ENCODE measurements at places on chromosomes 4 and X.

DNA sequence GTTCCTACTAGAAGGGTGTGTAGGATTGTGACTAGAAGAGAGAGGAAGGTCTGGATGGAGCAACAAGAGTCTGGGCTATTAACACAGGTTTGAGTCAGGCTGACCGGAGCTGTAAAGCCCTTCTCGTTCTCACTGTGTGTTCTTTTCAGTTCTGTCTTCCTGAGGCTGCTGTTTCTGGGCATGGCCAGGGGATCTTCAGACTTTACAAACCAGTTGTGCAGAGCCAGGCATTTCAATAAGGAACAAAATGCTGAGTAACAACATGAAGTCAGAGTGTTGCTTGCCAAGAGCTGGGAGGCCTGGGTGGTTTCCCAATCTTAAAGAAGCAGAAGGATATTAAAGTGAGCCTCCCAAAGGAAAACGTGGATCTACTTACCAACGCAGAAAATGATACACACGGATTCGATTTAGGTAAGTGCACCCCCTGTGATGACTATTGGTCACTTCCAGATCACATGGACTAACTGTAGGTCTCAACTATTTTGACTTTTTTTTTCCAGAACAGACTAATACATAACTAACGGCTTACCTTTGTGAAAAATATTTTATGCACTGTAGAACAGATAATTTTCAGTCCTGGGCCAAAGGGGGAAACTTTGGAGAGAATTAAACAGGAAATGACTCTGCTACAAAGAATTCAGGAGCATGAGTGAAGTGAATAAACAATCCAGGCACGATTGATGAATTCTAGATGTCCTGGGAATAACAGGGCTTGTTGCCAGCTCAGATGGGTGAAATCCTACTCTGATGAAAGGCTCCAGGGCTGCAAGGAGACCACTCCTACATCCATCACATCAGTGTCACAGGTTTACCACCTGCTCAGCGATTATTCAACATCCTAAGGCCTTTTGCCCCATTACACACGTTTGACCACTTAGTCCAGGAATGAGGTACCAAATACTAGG lies 94.5 kb downstream of the ANXA3 start:
- DNase-seq, result peak; percentile 28

DNA sequence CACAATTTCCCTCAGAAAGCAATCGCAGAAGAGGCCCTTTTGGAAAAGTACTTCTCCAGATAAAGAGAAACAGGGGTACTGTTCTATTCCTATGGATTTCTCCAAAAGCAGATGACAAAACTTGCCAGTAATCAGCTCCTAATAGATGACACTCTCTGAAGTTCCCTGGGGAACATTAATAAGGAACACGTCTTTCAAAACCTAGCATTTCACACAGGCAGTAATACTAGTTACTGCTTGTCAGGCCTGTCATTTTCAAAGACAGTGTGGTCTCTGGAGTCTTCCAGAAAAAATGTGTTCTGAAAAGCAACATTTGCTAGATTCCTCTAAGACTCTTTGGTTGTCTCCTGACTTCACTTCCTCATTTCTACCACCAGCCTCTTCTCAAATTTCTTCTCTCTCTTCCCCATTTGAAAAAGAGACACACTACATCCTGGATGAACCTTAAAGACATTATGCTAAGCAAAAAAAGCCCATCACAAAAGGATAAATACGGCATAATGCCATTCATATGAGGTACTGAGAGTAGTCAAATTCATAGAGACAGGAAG lies 47.3 kb downstream of the CHRDL1 start:
- DNase-seq, result no peak

DNA sequence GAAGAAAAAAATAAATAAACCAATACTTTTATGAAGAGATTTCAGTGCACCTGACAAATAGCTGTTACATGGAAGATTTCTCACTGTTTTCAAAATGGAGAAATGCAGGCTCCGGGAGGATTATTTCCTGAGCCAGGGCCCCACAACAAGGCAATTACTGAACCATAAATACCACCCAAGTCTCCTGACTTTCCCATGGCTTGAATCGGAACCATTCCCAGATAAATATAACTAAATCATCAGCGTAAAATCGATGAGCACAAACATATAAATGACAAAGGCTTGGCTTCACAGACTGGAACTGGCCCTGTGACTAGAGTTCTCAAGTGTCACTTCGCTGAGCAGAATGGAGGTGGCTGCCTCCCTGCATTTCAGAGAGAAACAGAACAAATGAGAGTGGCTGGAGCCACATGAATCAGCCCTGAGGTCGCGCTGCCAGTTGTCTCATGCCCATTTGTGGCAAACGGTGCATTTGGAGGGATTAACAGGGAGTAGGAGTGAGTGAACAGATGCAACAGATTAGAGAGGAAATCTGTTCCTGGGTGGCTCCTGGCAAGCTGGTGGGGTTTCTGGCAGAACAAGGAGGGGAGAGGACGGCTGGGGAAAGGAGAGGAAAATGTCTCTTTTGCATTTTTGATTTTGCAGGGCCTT lies 57.3 kb upstream of the STIM2 start:
- no peak for DNase-seq

DNA sequence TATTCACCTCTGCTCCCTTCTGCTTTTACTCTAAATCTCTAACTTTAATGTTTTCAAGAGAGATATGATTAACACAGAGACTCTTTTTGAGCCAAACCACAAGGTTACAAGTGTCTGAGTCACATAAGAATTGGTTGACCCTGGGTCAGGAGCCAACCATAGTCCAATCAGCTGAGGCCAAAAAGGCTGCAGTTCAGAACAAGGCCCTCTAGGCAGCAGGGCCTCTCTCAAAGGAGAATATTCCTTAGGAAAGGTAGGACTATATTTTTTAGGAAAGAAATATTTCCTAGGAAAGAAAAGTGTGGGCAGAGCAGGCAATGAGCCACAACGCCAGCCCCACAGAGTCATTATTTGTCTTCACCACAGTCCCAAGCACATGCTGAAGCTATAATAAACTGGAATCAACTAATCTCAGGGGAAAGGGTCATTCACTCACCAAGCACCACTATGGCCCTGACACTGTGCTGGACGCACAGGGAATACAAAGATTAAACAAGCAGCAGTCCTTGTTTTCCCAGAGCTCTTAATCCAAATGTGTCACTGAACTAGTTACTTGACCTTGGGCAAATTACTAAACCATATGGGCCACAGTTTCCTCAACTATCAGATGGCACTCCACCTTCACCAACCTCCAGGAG lies 2.2 kb downstream of the ATP8A1 start:
- peak; percentile 33 for DNase-seq

DNA sequence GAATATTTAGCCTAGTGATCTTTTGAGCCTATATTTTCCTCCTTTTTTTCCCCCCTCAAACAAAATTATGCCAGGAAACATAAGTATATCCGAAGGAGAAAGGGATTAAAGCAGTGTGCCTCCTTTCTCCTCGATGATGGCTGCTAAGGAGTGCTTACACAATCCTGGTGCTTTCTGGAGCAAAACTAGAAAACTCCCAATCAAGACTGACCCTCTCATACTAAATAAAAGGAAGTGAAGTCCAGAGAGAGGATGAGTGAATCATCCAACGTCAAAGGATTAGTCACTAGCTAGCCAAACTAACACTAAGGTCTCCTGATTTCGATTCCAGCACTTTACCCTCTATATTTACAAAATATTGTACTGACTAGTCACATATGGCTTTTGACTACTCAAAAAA lies 146.8 kb downstream of the PPP3CA start:
- peak; percentile 88 for DNase-seq

- DNase-seq, result no peak
These were observed 34.9 kb downstream of the DRD5 start for GRCh38 chr4:9816285-9816684.

GRCh38 chr4:71980976-71981375 lies 50.8 kb upstream of the NPFFR2 start:
- DNase-seq, result no peak

DNA sequence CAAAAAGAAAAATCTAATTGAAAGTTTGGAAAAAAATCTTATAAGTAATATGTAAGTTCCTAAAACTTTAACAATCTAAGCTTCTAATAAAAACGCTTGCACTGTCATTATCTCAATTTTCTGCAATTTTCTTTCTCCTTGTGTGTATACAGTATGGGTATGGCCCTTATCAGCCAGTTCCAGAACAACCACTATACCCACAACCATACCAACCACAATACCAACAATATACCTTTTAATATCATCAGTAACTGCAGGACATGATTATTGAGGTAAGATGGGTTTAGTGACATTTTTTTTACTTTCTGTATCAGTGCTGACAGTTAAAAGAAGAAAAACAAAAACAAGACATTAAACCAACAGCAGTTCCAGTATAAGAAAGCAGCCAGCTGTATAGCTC lies 4.9 kb downstream of the STATH start:
- no peak for DNase-seq

GRCh38 chrX:12804655-12805054 lies 13.4 kb downstream of the PRPS2 start:
- DNase-seq, result no peak

GRCh38 chr4:53777244-53777984 lies 186.1 kb upstream of the LNX1 start:
- no peak for DNase-seq

- no peak for DNase-seq
These were observed 590 bp upstream of the CCDC110 start for GRCh38 chr4:185472103-185472542.

DNA sequence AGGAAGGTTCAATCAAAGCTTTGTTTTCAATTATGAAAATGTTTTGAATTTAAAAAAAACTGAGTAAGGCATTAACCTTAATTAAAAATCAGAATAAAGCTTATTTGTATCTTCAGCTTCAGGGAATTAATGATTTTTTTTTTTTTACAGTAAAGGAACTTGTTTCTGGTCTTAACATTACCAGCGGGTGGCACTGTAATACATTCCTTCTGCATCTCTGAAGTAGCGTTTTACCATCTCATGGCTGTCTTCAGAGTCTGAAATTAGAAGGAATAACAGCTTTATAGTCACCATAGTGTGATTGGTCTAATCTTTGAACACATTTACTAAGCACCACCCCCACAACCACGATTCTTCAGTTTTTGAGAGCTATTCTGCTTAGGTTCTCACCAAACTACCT lies 102.6 kb downstream of the IL1RAPL2 start:
- DNase-seq, result no peak

DNA sequence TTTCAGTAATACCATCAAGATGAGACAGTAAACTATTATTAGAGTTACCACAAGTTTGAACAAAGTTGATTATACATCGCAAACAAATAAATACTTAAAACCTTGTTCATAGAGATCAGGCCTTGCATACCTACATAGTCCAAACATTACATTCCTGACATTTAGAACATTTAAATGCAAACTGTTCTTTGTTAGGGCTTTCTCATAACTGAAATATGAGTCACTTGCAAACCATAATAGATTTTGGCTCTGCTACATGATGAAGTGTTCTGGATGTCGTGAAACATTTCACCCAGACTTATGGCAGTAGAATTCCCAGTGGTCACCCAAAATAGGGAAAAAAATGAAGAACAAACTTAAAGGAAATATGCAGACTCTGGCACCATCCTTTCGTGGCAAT lies 75.0 kb downstream of the FAT4 start:
- peak; percentile 71 for DNase-seq

DNA sequence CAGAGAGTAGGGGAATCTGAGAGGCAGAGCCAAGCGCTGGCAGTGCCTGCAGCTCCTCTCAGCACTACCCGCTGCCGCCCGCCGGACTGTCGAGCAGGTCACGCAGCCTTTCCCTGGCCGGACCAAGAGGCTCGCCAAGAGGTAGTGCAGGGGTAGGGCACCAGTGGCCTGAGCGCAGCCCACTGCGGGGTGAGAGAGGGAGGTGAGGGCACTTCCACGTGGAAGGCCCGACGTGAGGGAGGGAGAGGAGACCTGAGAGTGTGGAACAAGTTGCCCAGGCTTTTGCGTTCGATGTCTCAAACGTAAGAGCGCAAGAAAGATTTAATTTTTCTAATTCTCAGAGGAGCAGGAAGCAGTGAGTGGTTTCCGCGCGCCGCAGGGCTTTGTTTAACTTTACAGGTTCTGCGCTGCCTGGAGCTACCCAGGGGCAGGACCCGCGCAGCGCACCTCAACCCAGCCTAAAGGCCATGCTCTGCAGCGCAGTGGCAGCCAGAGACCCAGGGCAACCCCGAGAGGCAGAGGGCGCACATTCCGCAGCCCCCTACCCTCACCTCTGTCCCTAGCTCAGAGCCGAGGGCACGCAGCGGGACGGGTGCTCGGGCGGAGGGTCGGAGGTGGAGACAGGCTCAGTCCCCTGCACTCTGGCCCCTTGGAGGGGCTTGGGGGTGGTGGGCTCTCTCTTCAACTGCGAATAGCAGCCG lies 14.9 kb downstream of the ARHGAP36 start:
- DNase-seq, result no peak

DNA sequence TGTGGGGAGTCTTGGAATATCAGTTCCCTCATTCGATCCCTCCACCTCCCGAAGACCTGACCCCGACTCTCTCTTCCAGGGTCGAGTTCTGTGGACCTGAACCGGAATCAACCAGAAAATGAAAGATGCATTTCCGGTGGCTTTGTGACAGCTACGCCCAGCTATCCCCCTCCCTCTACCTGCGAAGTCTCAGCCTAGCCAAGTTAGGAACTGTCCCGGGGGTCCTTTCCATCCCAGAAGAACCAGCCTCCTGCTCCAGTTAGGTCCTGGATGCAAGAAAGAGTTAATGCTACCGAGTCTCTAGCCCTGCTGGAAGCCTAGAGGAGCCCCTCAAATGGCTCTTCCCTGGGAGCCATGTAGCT lies 13.4 kb upstream of the ETDC start:
- DNase-seq, result no peak

DNA sequence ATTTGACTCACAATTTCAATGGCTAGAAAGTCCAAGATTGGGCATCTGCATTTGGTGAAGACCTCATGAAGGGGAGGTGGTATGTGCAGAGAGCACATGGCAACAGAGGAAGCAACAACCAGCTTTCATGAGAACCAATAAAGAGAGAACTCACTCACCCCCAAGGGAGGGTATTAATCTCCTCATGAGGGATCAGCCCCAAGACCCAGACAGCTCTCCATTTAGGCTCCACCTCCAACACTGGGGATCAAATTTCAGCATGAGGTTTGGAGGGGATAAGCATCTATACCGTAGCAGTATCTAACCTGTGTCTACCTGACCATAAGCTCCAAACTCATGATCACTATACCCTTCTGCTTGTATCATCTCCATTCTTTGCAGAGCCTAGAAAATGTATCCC lies 9.3 kb upstream of the TBC1D19 start:
- DNase-seq, result no peak

- DNase-seq, result no peak
These were observed 48.2 kb downstream of the TMEM156 start for GRCh38 chr4:38983787-38984598.

DNA sequence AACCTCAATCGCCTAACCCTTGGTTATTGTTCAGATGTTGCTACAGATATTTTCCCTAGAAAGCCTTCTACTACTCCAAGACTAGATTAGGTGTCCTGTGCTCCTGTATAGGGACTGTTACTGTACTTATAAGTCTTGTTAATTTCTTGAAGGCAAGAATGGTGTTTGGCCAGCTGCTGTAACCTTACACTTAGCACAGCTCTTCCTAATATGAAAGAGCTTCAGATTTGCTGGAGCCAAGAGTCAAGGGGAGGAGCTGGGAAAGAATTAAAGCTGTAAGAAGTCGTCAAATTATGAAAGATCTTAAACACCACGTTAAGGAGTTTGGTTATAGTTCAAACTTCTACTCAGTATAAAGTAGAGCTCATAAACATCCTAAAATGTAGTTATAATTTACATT lies 245.9 kb upstream of the TLL1 start:
- no peak for DNase-seq

- no peak for DNase-seq
These were observed 308.5 kb downstream of the CAMK2D start for GRCh38 chr4:113452868-113453620.

All from SW 1271 (cell line).